Stimulated activated CD8-positive, alpha-beta memory T cell treated with anti-CD3 and anti-CD28 coated beads, Interleukin-12 subunit alpha, Interleukin-12 subunit beta, amount 100 ng/mL, for 4 hours (primary cell): ENCODE measurements at places on chromosomes 12 and 14.
A peak's percentile ranks its signal among the peaks of the same experiment; 100 is the strongest.

- no peak for DNase-seq
Observed at GRCh38 chr14:86055512-86056075, 525.6 kb downstream of the FLRT2 start.

GRCh38 chr14:87961246-87961645 lies 31.7 kb downstream of the GALC start:
- no peak for DNase-seq

DNA sequence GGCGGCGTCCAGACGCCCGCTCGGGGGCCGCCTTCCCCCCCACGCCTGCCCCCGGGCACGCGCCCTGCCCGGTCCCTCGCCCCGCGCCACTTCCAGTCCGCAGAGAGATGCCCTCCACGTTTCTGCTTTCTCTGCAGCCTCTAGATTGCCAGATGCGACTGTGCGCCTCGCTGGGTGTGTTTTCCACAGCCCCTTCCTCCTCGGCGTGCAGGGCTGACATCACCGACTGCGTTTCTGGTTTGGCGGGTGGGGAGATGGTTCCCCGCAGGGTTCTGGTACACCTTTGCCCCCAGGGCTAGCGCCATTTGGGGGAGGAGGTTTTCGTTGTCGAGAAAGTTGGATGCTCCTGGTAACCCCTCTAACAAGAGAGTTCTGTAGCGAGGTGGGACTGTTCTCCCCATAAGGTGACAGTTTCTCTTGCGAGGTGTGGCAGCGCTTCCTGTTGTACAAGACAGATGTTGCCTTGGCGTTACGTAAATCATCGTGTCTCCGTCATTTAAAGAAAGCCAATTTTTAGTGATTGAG lies 1.5 kb downstream of the CALM1 start:
- DNase-seq = peak; percentile 31

GRCh38 chr14:46581036-46581671 lies 70.4 kb downstream of the RPL10L start:
- DNase-seq = no peak

DNA sequence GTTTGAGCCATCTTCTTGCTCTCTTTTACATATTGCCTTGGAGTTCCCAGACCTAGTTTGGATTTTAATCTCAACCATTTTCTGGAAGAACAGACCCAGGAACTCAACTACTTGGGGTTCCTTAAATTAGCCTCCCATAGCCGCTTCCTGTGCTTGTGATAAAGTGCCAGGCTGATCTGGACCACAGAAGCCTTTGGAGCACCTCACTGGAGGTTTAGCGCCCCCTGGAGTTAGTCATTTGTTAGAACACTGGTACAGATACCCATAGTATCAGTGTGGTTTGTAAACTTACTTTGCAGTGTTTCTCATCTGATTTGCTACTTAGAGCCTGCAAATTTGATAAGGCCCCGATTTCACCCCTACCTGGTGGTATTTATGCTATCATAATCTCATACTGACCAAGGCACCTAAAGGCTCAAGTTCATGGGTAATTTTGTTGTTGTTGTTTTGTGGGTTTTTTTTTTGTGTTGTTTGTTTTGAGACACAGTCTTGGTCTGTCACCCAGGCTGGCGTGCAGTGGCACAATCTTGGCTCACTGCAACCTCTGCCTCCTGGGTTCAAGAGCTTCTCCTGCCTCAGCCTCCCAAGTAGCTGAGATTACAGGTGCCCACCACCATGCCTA lies 3.7 kb downstream of the UNC119B start:
- peak; percentile 35 for DNase-seq

- DNase-seq = no peak
Observed at GRCh38 chr14:85224241-85224640, 305.7 kb upstream of the FLRT2 start.

DNA sequence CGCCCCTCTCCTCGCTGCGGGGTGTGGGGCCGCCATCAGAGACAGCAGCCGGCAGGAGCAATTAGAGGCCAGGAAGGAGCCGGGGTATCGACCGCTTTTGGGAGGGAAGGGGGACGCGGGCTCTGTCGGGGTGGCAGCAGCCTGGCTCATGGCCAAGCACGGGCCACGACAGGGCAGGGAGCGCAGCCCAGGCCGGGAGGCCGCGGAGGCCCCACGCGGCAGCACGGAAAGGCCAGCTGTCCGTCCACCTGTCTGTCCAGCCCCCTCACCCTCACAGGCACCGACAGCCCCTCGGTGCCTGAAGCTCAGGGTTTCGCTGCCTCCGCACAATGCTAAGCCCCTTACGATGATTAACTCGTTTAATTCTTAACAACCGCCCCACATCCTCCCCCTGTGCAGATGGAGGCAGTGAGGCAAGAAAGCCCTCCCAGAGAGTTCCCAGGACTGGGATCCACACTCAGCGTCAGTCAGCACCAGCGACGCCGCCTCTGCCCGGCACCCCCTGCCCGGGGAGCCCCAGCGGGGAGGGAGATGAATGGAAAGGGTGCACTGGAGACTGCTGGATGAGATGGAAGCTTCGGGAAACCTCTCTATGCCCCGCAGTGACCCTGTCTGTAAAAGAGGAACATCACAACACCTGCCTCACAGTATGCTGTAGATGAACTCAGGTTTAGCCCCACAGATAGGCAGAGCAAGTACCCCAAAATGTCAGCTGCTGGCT lies 23.7 kb downstream of the NCOR2 start:
- no peak for DNase-seq
